ENCODE measurements at places on chromosomes 5 and 9.

DNA sequence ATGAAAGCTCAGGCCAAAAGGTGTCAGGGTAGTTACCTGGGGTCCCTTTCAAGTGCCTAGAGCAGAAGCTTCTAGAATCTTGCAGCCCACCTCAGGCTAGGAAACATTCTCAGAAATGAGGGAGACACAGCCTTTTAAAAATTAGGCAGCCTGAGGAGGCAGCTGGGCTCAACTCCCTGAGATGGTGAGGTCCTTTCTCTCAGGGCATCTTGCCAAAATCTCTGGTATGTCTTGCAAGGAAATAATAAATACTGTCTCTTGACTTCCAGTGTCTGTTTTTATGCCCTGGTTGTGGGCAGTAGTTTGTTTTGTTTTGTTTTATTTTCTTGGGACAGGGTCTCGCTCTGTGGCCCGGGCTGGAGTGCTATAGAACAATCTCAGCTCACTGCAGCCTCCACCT is 100.9 kb upstream of the APC start:
- no peak for DNase-seq

DNA sequence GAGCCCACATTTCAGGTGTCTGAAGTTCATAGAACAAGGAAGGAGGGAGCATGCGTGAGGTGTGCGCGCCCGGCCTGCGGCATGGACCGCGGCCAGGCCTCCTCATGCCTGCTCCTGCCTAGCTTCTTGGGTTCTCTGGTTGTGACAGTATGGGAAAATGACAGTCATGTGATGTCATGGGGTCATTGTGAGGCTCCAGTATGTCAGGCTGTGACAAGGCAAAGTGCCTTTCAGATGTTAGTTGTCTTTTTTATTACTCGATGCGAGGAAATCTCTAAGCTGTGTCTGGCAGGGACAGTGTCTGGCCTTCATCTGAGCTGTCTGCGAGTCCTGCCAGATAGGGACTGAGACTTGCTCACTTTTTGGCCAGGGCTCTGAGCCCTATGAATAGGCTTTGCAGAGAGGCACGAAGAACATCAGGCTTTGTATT is 13.3 kb downstream of the UCK1 start:
- DNase-seq, result no peak

GRCh38 chr9:71681708-71682272 is 86.5 kb downstream of the CEMIP2 start:
- DNase-seq, result no peak

DNA sequence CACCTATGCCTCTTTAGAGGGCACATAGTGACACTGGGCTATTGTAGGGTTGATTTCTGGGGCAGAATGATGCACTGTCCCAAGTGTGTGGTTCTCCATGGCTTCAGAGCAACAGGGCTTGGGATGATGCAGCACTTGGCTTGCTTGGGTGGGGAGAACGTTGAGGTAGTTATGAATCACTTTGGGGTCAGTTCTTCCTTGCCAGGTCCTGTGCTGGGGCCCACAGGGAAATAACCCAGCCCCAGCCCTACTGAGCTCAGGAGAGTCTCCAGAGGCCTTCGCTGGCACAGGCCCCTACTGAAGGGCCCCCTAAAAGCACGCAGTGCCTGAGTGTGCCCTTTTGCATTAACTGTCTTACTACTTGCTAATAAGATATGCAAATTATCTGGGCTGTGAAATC is 24.2 kb downstream of the JADE2 start:
- no peak for DNase-seq

GRCh38 chr5:55853818-55854217 is 2.7 kb downstream of the IL31RA start:
- DNase-seq, result no peak

GRCh38 chr9:134871697-134872340 is 8.8 kb upstream of the FCN2 start:
- no peak for DNase-seq

GRCh38 chr5:123150089-123150488 is 61.0 kb downstream of the PRDM6 start:
- DNase-seq, result no peak

DNA sequence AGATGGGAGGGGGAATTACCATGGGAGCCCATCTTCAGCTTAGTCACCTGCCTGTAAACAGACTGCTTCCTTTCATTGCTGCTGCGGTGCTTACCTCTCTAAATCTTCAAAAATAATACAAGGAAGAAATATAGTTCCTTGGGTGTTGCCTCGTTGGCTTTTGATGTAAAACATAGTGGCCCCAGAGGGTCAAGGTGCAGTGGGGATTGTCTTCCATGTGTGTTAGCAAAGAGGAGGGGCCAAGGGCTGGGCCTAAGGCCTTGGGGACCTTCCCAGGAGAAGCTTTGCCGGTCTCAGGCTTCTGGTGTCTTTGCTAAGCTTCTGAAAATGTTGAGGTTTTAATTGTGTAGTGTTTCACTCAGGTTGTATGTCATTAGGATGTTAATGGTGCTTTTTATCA is 90.0 kb downstream of the PDE8B start:
- DNase-seq, result no peak

Measured in T-helper 17 cell (primary cell).